ENCODE measurements at places on chromosomes 7 and 10. TPM values are rescaled to one million over a fixed set of nuclear protein-coding genes. Genes with fewer than 3 reads are reported as not detected.

TRIM74 gene
- total RNA-seq, result 0.63 TPM

ZNF365 gene
- 0.53 TPM for total RNA-seq

SLC18A3 gene
- total RNA-seq, result not detected

CFAP43 gene
- total RNA-seq, result not detected

C10orf53 gene
- not detected for total RNA-seq

IKZF1 gene
- 225 TPM for total RNA-seq

FAM25A gene
- not detected for total RNA-seq

NRP1 gene
- 2.1 TPM for total RNA-seq

MIOS gene
- total RNA-seq, result 38.7 TPM

OR2A12 gene
- total RNA-seq, result not detected

SORBS1 gene
- 1.7 TPM for total RNA-seq

SLC26A3 gene
- not detected for total RNA-seq

MSANTD7 gene
- 30.4 TPM for total RNA-seq

PLOD3 gene
- 45.4 TPM for total RNA-seq

TACR2 gene
- total RNA-seq, result not detected

NPM3 gene
- 209 TPM for total RNA-seq

AKR1C2 gene
- total RNA-seq, result not detected

Measured in CD8-positive, alpha-beta memory T cell (primary cell).